ENCODE measurements at places on chromosomes 13 and 19.

GRCh38 chr19:4800591-4801081 lies 9.1 kb downstream of the FEM1A start:
- DNase-seq = no peak

DNA sequence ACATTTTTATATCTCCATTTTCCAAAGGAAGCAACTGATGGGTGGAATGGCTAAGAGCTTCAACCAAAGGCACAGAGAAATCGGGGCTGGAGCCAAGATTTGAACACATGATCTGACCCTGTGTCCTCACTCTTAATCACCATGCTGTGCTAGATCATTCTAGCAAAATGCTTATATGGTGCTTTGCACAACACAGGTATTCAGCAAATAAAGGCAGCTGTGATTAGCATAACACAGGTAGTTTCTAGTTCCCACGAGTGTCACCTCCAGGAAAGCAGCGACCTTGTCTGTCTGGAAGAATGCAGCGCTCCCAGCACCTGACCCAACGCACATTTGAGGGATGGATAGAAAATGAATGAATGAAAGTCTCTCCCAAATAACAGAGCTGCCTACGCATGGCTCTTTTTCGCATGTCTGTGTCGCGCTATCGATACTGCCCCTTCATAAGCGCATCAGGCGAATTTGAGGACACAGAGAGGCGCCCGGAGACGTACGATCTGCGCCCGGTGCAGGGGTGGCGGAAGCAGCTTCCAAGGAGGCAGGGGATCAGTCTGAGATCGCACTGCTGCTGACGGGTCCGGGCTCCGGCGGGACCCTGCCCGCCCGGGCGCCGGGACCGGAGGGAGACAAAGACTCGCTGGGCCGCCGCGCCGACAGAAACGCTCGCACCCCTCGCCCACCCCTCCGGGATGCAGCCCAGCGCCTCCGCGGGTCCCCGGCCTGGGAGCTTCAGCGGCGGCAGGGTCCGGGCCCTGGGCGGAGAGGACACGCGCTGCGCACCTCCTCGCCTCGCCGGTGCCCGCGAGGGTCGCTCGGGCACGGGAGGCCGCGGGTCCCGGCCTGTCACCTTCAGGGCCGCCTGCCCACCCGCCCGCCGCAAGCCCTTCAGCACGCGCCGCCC lies 609 bp downstream of the EPS15L1 start:
- peak; percentile 56 for DNase-seq

DNA sequence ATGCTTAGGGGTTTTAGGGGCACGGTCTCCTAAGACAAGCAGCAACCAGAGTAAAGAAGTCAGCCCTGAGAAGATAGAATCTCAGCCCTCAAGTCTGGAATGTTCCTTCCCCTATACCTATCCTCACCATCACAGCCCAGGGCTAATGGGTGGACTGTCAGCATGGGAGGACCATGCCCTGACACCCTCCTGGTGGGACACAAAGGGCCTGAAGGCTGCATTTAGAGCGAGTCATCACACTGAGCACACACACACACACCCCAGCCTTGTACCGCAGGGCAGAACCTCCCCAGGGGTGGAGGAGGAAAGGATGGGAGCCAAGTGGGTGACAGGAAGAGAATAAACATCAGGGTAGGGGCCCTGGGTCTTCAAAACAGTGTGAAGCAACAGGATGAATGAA lies 174.8 kb upstream of the SERP2 start:
- no peak for DNase-seq

GRCh38 chr19:14114854-14115253 lies 2.7 kb downstream of the PRKACA start:
- no peak for DNase-seq

- DNase-seq = no peak
These were observed 3.2 kb upstream of the IFNL4 start for GRCh38 chr19:39251846-39252245.

- peak; percentile 89 for DNase-seq
These were observed 36.4 kb upstream of the IGFL4 start for GRCh38 chr19:46076951-46077814.

GRCh38 chr13:74931698-74932433 lies 550.1 kb downstream of the TBC1D4 start:
- DNase-seq = peak; percentile 22

DNA sequence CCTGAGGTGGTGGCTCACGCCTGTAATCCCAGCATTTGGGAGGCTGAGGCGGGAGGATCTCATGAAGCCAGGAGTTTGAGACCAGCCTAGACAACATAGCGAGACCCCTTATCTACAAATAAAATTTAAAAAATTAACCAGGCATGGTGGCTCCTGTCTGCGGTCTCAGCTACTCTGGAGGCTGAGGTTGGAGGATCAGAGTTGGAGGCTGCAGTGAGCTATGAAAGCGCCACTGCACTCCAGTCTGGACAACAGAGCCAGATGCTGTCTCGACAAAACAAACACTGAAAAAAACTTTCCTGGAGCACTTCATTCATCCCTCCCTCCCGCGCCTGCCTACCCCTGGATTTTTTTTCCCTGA lies 665 bp upstream of the ATG4D start:
- no peak for DNase-seq

GRCh38 chr13:38577048-38577447 lies 109.8 kb upstream of the FREM2 start:
- DNase-seq = peak; percentile 16

DNA sequence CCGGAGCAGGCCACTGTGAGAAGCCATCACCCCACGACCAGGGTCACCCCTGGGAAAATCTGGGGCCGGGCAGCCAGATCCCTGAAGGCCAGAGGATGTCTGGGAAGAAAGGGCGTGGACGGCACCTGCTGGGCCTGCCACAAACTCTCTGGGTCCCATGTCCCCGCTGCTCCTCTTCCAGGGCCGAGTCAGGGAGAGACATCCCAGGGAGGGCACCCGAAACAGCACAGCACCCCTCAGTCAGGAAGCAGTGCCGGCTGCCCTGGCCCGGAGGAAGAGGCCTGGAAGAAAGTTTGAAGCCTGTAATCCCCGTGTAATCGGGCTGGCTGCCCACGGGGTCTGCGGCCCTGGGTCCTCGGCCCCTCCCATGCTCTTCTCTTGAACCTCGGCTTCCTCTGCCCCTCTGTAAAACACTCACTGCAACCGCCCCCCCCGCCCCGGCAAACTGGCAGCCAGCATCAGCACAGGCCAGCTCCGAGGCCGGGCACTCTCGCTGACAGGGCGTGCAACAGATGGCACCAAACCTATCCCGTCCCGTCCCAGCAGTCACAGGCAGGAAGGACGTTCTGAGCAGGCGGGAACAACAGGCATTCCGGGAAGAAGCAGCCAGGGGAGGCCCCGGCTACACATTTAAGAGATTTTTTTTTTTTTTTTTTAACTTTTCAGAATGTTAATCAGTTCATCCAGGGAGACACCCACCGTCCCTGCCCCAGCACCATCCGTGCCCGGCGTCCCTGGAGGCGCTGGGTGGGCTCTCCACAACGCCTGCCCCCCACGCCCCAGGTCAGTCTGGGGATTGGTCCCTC lies 1.5 kb downstream of the SBNO2 start:
- DNase-seq = peak; percentile 61

DNA sequence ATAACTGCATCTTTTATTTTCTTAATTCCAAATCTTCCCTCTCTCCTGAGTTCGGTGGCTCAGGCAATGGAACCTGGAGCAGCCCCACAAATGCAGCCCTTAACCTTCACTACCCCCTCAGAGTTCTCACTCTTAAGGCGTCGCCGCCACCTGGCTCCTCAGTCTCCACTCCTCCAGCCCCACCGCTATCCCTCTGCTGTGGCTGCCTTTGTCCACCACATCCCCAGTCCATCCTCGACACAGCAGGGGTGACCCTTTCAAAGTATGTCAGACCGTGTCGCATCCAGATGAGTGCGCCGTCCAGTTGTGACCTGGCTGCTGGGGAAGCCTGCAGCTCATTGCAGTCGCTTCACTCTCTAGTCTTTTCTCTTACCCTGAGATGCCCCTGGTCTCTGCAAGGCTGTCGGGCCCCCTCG lies 1.0 kb downstream of the SPPL2B start:
- no peak for DNase-seq

GRCh38 chr13:62085337-62086229 lies 669.9 kb upstream of the PCDH20 start:
- no peak for DNase-seq

- DNase-seq = no peak
These were observed 10.7 kb downstream of the SHISA7 start for GRCh38 chr19:55432241-55432959.

GRCh38 chr13:46114613-46115012 lies 9.8 kb upstream of the CPB2 start:
- DNase-seq = no peak

DNA sequence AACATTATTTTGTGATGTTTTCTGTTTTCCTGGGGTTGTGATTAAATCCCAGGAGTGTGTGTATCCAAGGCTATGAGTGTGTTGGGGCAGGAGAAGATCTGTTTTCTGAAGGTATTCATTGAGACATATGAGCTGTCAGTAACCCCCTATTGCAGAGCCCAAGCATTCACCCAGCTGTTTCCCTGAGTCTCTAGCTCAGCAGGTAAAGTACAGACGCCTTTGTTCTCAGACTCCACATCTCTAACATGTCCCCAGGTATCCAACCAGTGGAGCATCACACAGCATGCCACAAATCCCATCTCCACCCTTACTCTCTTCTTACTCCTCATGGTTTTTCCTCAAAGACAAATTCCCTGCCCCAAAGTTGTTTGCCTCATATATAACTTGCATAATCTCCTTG lies 213.6 kb downstream of the PCDH20 start:
- no peak for DNase-seq

GRCh38 chr13:52353193-52353592 lies 52.8 kb downstream of the THSD1 start:
- DNase-seq = peak; percentile 76

DNA sequence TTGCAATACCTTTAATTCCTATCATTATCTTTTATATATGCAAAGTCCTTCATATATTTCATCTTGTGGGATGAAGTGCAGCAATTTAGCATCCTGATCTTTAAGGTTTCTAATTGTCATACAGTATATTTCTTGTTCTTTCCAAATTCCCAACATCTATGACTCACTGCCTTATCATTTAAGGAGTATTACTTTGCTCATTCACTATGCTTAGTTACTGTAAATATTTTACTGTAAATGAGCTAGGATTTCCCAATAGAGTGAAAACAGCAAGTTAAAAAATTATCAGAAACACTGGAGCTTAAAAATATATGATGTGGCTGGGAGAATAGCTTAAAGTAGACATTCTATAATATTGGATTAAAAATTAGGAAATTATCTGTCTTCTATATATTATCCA lies 69.9 kb downstream of the SLITRK6 start:
- no peak for DNase-seq

- DNase-seq = peak; percentile 43
These were observed 17.9 kb upstream of the RFC3 start for GRCh38 chr13:33799950-33800592.

DNA sequence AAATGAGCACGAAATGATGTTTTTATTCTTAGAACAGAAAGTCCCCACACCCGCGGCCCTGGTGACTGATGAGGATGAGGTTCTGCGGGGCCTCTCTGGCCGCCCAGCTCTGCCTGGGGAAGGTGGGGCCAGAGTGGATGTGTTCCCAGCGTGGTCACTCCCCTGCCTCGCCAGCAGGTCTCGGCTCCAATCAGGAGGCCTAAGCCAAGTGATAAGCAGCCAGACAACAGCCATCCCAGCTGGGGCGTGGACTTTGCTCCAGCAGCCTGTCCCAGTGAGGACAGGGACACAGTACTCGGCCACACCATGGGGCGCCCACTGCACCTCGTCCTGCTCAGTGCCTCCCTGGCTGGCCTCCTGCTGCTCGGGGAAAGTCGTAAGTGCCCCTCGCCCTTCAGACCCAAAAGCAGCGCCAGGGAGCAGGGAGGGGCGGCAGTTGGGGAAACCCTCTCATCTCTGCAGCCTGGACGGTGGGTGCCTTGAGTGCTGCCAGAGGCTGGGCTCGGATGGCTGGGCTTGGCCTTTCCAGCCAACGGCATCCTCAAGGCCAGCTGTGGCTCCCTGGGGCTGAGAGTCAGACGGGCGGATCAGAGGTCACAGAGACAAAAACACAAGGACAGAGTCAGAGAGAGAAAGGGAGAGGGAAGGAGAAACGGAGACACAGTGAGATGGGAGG lies at the start of gene F10:
F10 (plus strand) TSS at position 250 of the 676 bp plus-strand sequence; CDS start at position 307, 57 bp downstream.
- DNase-seq = peak; percentile 92

Data from AG20443 (cell line).